ENCODE measurements at places on chromosomes 16 and 17.

GRCh38 chr17:7885367-7886226 lies 3.0 kb upstream of the CHD3 start:
- DNase-seq: peak; percentile 18

DNA sequence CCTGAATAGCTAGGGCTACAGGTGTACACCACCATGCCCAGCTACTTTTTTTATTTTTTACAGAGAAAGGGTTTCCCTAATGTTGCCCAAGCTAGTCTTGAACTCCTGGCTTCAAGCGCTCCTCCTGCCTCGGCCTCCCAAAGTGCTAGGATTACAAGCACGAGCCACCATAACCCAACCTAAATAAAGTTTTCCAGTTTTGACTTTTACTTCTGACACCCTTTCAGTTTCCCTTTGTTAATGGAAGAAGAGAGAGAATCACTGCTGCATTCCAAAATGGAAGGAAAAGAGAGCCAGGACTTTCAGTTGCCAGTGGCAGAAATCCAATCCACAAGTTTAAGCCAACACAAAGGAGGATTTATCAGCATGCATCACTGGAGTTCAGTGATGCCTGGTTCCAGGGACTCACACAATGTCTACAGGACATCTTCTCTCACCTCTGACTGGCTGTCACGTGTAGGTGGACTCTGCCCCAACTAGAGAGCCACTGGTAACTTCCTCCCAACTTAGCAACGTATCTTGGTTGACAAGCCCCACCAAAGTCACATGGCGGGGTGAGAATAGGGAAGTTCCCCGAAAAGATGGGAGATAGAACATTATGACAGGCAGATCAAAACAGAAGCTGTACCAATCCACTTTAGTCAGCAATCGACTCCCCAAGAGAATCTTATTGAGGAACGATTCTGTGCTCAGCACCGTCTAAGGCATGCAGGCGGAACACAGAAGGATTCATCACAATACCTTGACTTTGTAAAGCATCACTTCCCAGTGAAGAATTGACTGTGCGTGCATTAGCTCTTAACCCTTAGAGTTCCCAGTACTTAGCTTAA lies 46.5 kb downstream of the GAS7 start:
- no peak for DNase-seq

DNA sequence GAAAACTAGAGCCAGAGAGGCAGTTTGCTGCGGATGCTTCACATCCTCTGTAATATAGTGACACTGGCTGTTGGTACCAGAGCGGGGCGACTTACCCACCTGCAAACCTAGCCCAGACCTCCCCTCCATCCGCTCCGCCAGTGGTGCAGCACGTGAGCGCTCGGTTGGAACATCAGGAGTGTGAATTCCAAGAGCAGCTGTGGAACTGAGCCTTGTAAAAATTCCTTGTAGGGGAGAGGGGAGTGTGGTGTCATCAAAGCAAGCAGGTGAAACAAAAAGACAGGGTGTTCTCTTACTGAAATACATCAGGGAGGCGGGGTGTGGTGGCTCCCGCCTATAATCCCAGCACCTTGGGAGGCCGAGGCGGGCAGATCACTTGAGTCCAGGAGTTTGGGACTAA lies 51.3 kb downstream of the CCDC42 start:
- no peak for DNase-seq

GRCh38 chr17:63634163-63634562 lies 11.9 kb downstream of the MAP3K3 start:
- DNase-seq: no peak

Data from activated gamma-delta T cell treated with anti-CD3 and anti-CD28 coated beads, Interleukin-2, amount 50 U/mL, for 16 hours (primary cell).